ENCODE measurements at places on chromosomes 2 and 18.
A peak's percentile ranks its signal among the peaks of the same experiment; 100 is the strongest.

DNA sequence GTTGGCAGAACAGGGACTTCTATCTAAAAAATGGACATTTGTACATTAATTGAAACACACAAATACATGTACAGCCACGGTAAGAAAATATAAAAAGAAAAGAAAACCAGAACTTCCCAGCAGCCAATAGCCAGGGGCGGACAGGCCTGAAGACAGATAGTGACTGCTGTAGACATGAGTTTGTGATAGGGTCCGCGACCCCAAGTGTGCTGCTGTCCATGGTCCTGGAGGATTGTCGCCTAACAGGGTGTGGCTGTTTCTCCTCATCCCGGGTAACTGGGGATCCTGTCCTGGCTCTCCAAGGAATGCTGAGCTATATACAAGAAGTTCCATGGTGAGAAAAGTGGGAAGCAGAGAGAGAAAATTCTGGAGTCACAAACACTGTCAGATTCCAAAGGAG is 266.5 kb upstream of the SALL3 start:
- DNase-seq = no peak

DNA sequence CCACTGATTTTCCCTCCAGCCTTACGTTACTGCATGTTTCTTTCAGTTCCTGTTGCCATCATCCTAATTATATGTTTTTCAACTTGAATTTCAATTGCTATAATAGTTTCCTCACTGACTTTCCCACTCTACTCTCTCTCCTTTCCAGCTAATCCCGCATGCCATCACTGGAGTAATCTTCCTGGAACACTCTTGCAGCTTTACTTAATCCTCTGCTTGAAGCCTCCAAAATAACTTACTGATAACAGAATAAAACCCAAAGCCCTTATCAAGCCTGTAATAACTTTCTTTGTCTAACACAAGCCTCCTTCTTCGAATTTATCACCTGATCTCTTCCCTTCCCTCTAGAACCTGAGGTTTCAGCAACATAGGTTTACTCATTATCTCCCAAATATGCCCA is 237.3 kb downstream of the LTBP1 start:
- no peak for DNase-seq

DNA sequence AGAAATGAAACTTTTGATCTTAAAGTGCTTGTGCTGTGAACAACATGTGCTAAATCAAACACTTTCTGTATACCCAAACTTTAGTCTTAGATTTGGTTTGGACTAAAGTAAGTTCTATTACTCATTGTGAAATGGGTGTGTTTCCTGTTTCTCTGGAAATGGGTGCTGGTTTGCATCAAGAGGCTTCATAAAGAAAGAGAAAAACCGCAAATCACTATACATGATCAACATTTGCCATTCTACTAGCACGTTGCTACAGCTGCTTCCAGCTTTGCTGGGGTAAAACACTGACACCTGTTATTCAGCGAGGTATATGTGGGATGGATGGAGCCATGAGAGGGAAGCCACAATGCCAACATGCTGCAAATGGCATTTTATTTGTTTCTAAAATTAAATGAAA is 547.0 kb upstream of the ACVR2A start:
- no peak for DNase-seq

GRCh38 chr18:42914476-42914875 is 201.0 kb downstream of the RIT2 start:
- no peak for DNase-seq

- DNase-seq = no peak
These were observed 38.8 kb downstream of the DYSF start for GRCh38 chr2:71492112-71492511.

DNA sequence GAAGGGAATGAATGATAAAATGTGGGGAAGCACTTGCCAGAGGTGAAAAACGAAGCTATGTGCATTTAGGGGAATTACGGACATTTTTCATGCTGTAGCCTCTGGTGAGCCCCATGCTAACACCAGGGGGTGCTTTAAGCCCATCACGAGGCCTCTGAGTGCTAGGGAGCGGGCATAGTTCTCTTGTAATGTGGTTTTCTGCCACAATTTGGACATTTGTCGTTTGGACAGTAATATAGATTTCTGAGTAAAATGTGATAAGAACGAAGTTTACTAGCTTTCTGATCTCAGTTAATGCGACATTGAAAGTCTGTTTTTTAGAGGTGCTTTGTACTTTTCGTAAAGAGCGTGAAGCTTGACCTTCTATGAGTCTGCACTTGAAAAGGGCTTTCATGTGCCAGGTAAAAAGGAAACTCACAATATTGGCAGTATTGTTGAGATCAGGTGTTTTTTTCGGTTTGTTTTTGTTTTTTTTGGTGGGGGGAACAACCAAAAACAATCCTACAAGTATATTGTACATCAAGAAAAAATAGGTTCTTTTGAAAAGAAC is 50.6 kb downstream of the TRAF3IP1 start:
- DNase-seq = peak; percentile 67

GRCh38 chr2:184425083-184425482 is 173.2 kb upstream of the ZNF804A start:
- no peak for DNase-seq

- peak; percentile 1 for DNase-seq
These were observed 151.7 kb upstream of the ZNF521 start for GRCh38 chr18:25503567-25504081.

DNA sequence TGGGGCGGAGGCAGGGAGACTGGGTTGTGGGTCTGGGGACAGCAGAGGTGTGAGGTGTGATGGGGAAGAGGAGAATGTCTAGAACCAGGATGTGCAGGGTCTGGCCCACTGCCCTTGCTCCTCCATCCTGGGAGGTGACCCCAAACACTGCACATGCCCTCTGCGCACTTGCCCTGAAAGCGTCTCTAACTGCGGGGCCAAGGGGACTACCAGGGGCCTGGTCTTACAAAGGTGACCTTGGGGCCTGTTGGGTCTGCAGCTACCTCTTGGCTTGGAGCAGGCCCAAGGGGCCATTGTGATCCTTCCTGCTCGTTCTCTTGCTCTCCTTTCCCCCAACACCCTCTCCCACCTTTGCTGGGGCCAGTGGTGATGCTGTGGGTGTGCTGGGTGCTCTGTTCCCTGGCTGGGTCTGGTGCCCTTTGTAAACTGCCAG is 48.0 kb upstream of the FAHD2A start:
- no peak for DNase-seq

GRCh38 chr2:43221763-43222474 is 4.5 kb downstream of the ZFP36L2 start:
- peak; percentile 89 for DNase-seq

DNA sequence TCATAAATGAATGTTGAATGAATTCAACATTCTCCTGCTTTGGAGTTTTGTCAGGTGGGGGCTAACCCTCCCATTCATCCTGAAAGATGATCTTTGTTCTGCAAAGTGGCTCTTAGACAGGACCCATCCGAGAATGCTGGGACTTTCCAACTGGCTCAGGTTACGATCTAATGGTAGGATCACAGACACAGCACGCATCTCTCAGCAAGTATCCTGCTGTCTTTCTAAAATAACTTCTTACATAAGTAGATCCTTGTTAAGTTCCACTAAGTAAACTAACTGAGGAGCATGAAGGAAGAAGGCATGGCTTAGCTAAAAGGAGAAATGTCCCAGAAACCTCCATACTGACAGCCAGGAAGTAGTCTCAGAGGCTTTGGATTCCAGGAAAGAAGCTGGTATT is 23.7 kb downstream of the CYP27A1 start:
- no peak for DNase-seq

DNA sequence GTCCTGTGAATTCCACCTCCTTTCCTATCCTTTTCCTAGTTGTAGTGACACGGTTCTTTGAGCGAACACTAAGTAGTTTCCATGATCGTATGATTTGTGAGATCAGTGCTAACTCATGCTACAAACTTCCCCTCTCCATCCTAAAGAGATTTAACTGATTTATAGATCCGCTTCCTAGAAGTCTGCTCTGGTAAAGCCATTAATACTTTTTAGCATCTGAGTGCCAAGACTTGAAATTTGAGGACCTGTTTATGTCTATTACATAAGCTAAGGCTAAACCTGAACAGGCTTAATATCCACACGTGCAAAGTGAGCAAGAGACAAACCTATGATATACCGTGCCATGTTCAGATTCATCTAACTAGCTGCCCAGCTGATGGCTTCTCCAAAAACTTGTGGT is 14.9 kb downstream of the PROKR1 start:
- no peak for DNase-seq

- no peak for DNase-seq
These were observed 323.6 kb downstream of the EIPR1 start for GRCh38 chr2:3054066-3054465.

DNA sequence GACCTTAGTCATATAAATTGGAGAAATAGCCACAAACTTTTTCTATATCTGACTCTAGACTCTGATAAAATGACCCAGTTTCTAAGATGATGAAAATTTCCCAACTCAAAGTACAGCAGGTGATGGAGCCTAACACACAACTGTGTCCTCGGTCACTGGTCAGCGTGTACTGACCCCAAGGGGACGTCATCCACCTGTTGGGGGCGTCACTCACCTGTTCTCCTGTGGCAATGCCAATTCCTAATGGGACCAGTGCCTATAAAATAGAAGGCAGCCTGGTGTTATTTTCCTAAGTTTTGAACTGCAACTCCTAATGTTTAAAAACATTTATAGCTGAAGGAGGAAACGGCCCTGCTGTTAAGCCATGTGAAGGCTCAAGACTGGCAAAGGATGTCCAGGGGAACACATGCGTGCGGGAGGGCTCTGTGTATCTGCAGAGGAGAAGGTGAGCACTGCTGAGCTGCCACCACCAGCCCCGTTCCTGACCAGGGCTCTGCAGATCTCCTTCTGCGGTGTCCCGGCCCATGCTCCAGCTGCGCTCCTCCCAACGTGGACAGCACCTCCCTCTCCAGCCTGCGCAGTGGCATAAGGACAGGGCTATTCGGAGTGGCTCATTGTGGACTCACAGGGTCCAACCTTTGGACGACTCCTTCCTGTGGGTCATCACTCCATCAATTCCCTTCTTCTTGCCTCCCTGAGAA is 21.2 kb downstream of the TYMS start:
- no peak for DNase-seq

- no peak for DNase-seq
These were observed 9.0 kb downstream of the EPB41L3 start for GRCh38 chr18:5534845-5535244.

DNA sequence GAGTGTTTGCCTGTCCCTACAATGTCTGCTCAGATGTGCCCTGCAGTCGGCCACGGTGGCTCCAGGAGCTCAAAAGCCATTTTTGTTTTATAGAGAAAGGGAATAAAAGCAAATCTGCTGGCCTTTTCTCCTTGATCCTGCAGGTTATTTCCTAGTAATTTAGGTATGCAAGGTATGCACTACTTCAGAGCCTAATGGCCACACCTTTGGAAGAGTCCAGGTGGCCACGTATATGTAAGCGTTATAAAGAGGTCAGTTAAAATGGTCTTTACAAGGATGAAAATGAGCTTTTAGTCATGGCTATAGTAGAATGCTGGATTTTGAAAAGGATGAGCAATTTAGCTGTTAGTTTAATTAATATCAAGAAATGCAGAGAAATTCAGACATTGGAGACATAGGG is 81.7 kb downstream of the ARHGEF33 start:
- no peak for DNase-seq

DNA sequence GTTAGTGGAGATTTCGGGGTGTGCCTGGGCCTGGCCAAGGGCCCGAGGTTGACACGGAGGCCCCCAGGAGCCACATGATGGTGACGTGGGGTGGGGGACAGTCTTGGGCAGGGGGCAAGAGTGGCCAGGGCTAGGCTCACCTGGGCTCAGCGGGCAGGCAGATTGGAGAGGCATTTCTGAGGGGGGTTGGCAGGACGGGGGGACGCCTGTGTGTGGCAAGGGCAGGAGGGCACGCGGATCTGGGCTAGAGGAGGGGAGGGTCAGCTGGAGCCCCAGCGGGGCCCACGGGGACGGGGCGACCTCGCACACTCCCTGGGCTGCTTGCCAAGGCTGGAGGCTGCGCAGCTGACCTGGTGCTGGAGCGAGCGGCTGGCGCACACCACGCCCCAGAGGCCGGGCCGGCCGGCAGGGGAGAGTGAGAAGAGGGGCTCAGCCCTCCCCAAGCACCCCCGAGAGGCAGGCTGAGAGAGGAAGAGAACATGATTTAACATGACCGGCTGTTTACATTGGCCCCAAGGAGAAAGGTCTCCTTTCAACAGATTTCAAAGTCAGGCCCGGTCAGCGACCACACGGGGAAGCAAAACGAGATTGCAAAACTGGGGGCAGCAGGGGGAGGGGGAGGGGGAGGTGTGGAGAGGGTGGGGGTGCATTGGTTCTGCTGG is 38.0 kb upstream of the SNED1 start:
- no peak for DNase-seq

DNA sequence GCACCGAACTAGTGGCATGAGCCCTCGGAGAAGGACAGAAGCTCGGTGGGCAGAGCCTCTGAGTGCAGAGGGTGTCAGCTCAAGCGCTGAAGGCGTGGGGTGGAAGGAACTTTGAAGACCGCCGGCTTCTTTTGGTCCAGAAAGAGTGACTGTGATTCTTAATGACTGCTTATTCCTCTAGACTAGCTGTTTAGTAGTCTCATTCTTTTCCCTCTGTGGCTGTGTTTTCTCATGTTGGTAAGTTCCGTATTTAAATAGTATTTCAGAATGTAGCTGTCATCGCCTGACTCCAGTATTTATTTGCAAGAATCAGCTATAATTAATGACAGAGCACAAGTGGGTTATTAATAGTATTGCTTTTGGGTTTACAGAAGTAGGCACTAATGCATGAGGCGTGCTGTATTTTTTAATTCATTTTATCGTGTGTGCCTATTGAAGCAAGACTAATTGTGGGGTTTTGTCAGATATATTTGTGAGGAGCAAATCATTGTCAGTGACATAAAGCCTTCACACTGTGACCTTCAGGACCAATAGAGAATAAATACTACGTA is 80.8 kb upstream of the NFATC1 start:
- DNase-seq = no peak

DNA sequence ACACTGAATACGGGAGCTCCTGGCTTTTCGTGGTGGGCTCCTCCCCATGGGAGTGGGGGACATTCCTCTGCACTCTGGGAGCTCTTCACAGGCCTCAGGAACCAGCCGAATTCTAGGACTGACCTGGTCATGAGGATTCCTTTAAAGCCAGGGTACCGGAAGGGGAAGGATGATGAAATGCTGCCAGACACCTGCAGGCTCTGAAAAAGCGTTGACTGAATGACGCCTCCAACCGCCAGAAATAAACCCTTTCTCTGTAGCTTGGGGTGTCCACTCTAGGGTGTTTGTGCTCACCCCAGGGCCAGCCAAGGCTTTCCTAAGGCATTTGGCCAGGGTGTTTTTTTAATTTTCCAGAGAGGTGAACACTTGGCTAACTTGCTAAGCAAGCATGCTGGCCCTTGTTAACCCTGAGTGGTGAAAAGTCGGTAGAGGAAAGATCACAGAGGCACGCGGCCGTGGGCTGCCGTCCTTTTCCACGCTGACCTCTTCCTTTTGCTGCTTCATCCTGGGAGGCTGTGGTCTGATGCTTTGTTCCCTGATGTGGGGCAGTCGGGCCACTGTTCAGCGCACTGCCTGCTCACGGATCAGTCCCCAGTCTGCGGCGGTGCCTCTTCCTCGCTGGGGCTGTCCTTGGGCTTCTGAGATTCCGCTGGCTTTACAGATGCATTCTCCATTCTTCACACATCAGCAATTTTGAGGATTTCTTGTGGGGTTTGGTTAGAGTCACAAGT is 32.0 kb downstream of the IMPA2 start:
- DNase-seq = no peak

- no peak for DNase-seq
These were observed 390.4 kb upstream of the RGPD4 start for GRCh38 chr2:107436281-107436680.

- no peak for DNase-seq
These were observed 113.1 kb downstream of the NFATC1 start for GRCh38 chr18:79508565-79509535.

GRCh38 chr2:159571540-159572260 is 44.6 kb downstream of the BAZ2B start:
- no peak for DNase-seq

Data from A549 (cell line).